ENCODE measurements at places on chromosomes 5 and 9. TPM values are rescaled to one million over a fixed set of nuclear protein-coding genes. Genes with fewer than 3 reads are reported as not detected.

DNA sequence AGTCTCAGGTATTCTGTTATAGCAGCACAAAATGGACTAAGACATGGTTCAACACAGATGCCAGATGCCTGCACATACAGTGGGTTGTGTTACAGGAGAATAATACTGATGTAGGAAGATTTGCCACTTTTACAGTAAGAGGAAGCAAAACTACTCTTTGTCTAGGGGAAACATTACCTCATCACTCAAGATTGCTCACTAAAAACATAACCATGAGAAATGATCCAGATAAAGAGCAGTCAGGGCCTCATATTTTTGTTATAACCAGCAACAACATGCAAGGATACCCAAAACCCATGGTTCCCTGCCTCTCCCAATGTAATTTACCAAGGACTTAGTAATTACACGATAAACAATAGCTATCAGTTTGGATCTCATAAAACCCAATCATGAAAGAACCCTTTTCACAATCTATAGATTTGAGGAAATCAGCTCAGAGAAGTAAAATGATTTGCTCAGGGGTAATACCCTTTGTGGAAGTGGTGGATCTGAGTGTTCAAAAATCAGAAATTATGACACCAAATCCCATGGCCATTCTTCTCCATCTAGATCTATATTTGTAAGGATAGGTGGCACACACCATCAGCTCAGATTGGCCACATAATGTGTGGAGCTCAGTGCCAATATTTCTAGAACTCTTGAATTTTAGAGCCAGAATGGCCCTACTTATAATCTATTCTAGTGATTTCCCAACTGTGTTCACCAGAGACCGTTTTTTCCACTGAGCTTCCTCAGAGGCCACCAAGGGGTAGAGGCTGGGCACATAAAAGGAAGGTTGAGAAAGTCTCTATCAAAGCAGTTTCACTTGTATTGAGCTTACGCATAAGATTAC, 27.8 kb downstream of the DPYSL3 start:
- peak; percentile 41 for DNase-seq

DNA sequence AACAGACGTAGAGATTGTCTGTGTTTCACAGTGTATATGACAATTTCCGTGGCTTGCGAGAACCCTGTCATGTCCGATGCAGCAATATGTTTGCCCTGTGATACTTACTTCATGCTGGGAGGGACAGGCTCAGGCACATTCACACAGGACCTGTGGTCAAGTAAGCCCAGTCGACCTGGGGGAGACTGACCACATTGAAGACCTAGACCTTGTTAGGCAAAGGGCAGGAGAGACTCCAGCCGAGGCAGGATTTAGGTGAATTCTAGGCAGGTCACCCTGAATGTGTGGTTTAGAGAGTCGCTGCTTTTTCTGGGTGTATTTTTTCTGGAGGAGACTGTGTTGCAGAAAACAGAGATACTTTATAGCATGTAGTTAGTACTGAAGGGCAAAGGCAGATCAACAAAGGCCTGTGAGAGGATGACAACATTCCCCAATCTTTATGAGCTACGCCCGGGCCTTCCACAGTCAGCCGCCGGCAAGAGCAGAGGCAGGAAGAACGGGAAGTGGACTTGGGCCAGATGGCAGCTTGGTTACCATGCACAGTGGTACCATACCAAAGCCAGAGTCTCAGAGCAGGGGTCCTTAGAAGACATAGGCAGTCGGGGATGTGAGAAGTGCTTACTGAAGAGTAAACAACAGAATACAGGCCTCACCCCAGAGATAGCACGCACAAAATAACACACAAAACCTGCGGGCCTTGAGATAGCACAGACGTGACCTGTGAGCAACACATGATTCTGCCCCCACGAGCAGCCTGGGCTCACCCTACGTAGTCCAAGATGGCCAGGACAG, 220.7 kb downstream of the CACNA1B start:
- no peak for DNase-seq

DNA sequence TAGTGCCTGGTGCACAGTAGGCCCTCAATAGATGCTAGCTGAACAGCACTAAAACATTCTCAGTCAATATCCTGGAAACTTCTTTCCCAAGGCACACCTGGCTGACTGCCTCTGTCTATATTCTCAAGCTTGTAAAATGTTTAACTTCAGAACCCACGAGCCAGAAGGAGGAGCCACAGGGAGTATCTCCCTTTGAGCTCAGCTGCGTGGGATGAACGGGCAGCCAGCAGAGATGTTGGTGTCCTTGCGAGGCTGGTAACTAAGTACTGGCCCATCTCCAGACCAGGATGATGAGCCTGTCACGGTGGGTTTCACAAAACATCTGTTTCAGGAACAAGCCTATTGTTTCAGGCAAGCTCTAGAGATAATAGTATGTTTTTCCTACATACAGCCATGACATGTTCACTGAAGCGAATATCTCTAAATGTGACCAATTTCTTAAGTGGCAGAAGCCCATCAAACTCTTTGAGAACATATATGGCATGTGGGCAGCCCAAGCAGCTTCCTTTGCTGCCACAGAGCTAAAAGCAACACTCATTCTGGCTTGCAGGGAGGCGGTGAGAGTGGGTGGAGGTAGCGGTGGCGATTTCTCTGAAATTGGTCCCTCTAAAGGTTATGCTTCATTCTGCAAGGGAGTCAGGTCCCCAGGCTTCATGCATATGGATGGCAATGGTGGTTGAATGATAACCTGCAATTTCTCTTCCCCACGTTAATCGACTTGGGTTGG, 206.2 kb downstream of the TTLL11 start:
- no peak for DNase-seq

DNA sequence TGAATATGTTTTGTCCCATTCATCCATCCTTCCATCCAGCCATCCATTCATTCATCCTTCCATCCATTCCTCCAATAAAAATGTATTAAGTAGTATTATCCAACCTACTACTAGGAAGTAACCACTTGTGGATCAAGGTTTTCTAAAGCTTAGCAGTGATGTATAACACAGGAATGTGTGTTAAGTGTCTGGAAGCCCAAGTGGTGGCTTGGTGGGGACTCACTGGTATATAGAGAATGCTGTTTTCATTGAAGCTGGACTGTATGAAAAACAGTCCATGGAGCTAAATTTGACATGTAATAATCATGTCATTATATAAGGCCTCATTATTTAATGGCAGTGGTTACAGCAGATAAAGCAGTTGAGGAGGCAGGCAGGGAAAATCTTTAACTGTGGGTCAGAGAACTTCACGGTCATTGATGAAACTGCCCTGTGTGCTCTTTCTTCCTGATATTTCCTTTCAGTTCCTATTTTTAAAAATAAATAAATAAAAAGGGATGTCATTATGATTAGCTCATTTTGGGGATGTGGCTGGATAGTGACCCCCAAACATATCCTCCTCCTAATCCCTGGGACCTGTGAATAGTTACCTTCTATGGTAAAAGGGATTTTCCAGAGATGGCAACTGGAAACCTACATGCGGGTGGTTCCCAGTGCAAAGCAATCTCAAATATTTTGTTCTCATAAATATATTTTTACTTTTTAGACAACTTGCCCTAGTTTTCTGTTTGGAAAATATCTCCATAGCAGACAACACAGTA, 82.3 kb downstream of the DAPK1 start:
- DNase-seq: no peak

GRCh38 chr5:145245354-145245753, 589.8 kb downstream of the PRELID2 start:
- DNase-seq: no peak

GRCh38 chr5:73183481-73183891, 10.5 kb downstream of the TMEM174 start:
- no peak for DNase-seq

GRCh38 chr9:72913382-72914009, 39.4 kb downstream of the ALDH1A1 start:
- no peak for DNase-seq

GRCh38 chr9:119412399-119412798, 43.2 kb upstream of the BRINP1 start:
- DNase-seq: no peak

- peak; percentile 57 for DNase-seq
Measured at GRCh38 chr5:59724482-59725391, 168.8 kb downstream of the PDE4D start.

The FABP6 gene
- total RNA-seq: not detected

The SAXO1 gene
- under 0.01 TPM for total RNA-seq

The RGS7BP gene
- total RNA-seq: not detected

The DDX4 gene
- total RNA-seq: not detected

The SLC45A2 gene
- not detected for total RNA-seq

The TRIM23 gene
- 10.8 TPM for total RNA-seq

All from H4 (cell line).